ENCODE measurements at places on chromosomes 4 and X.

- DNase-seq, result no peak
Measured at GRCh38 chr4:105963461-105964400, 68.5 kb downstream of the NPNT start.

- DNase-seq, result no peak
Measured at GRCh38 chrX:99091459-99091858, 1318.6 kb downstream of the PCDH19 start.

DNA sequence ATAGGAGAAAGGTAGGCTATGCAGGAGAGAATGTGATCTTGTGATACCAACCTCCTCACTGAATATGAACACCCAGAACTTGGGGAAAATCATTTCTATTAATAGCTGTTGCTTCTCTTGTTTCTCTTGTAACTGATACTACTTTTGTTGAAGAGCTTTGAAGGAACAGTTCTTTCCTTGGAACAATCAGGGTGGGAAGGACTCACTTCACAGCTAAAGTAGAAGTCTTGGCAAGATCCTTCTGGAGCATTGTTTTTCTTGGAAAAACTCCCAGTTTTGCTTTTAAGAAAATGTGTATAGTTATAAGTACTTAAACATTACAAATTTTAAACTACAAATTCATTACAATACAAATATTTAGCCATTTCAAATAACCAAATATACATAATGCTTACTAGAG, 19.1 kb upstream of the XK start:
- peak; percentile 4 for DNase-seq

- DNase-seq, result no peak
Measured at GRCh38 chrX:148938348-148938747, 437.9 kb downstream of the AFF2 start.

DNA sequence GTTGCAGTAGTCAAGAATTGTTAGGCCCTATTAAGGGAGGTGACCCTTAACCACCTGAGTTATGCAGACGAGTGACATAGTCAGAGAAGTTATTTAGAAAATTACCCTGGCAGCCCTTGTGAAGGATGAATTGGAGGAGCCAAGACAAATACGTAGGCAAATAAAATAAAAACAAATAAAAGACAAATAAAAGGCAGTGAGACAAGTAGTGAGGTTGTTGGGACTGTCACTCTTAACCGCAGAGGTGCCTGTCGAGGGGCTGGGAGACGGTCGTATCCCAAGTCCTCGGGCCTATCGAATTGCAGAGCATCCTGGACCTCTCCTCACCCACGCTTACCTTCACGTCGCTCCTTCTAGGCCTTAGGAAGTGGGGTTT, 58.0 kb upstream of the ZC4H2 start:
- DNase-seq, result no peak

DNA sequence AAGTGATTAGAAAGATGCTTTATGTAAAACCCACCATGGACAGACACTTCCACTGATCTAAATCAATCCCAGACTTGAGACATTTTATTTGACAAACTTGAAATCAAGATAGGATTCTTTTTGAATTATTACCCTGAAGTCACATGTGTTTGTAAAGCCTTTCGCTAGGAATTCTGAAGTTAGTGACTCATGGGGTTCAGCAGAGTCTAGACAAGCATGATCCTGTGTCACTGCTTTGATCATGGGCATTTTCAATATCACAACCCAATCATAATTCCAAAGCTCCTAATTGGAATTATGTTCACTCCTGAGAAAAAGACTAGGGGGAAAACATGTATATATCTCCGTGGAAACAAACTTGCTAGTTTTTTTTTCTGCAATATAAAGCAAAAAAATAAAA, 67.5 kb upstream of the BMP3 start:
- peak; percentile 22 for DNase-seq

DNA sequence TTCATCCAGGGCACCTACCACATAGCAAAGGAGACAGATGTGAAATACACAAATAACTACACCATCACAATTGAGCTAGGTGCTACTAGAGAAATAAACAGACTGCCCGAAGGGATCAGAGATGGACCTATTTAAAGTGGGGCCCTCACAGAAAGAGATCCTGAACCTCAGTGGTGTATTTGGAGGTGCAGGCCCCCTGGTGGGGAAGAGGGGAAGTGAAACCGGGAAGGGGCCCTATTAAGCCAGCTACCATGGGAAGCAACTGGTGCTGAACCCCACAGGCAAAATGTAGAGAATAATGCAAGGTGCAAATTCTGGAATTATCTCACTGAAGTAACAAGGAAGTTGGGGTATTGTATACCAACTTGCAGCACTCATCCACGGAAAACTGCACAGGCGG, 78.6 kb upstream of the FAM9A start:
- peak; percentile 26 for DNase-seq

DNA sequence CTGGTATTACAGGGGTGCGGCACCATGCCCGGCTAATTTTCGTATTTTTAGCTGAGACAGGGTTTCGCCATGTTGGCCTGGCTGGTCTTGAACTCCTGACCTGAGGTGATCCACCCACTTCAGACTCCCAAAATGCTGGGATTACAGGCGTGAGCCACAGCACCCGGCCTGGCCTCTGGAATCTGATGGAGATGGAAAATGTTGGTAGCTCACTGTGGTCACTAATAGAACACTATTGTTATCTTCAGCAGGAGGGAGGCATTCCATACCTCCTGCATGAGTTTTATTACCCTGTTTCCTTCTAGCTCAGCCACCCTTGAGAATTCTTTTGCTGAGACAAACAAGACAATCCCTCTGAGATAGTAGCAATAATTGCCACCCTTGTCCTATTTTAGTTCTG, 105.0 kb downstream of the SHROOM3 start:
- no peak for DNase-seq

GRCh38 chr4:144715230-144715629, 69.3 kb downstream of the HHIP start:
- DNase-seq, result no peak

GRCh38 chr4:138702190-138702824, 313.3 kb upstream of the NOCT start:
- no peak for DNase-seq

- peak; percentile 5 for DNase-seq
Measured at GRCh38 chrX:43269201-43269600, 386.9 kb upstream of the MAOA start.

DNA sequence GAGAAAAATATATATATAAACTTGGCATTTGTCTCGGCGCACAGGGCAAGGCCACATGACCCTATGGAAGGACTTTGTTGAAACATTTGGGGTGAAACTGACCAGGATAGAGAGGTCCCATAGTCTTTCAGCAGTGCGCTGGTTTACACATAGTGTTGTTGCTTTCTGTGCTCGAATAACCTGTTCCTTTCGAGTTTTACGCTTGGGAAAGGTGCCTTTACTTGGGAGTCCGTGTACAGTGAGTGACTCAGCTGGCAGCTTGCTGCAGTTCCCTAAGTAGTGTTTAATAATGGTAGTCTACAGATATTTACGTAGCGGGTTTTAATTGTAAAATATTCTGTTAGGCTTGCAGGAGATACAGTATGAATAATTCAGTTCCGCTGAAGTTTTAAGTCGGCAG, 578 bp downstream of the APOOL start:
- DNase-seq, result peak; percentile 40

DNA sequence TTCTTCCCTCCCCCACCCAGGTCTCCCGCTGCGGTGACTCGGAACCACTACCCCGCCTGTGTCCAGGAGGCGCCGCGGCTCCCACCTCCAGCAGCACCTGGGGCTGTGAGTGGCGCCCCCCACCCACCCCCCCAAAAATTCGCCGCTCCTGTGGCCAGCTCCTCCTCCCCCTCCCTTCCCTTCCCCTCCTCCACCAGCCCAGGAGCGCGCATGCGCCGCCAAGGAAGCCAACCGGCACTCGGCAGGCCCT, 278 bp downstream of the CLOCK start:
- no peak for DNase-seq

DNA sequence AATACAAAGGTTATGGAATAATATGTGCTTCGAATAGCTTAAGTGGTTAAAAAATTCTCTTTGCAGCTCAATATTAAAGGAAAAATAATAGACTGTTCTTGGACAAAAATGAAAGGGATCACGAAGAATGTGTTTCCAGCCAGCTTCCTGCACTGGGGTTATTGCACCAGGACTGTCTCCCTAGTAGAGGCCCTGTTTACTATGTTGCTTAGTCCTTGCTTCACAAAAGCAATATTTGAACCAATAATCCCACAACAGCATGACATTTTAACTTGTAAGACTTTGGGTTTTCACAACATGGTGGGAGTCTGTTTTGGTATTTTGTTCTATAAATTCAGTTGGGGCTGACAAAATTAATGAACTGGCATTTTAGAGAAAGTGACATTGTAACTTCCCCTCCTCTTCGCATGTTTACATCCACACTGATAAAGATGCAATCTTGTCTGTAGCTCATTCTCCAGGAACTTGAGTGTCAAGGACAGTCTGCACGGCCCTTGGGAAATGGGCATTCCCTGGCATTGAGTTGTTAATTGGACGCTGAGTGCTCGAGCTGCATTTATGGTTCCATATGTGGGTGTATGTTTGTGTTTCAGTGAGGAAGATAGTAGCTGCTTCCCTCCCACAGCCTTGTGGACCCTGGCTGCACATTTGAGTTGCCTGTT, 39.0 kb downstream of the SHROOM2 start:
- no peak for DNase-seq

- no peak for DNase-seq
Measured at GRCh38 chr4:187767158-187767557, 228.4 kb upstream of the ZFP42 start.

DNA sequence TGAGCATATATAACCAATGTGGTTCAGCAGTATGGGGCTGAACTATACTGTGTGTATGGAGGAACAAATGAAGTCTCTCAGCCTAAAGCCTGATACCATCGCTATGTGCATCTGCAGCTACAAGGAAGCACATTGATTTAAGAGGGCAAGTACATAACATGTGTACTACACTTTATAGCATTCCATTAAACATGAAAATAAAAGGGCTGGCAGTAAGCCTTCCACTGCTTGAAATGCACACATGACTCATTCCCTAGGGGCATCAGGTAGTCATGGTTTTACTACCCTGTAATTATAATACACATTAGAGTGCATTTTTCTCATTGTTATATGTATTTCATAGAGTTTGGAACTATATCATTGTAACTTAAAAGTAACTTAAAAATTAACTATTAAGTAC, 51.2 kb downstream of the SMARCA1 start:
- peak; percentile 61 for DNase-seq

DNA sequence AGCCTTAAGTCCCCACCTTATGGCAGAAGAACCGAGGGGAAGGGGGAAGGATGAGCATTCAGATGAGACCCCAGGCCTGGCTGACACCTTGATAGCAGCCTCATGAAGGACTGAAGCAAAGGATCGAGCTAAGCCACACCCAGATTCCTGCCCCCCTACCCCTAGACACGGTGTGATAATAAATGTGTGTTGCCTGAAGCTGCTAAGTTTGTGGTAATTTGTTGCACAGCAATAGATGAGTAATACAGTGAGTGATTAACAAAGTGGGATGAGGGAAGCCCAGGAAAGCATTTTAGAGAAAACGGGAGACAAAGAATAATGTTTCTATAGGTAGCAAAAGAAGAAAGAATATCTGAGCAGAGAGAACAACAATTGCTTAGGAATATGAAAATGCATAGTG, 404.2 kb downstream of the MID1IP1 start:
- DNase-seq, result no peak

DNA sequence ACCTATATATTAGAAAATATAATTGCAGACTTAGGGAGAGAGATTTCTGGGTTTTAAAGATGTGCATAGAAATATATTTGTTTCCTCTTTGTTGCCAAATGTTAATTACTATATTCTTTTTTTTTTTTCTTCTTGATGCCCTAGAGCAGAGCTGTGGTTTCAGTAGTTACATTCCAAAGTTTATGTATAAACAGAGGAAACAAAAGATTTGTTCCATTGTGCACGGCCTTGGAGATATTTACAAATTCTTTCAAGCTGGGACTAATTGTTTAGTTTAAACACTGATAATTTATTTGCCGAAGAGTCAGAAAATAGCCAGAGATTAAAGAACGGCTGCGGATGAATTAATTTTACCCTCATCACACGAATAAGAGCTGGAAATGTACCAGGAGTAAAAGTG, 85.1 kb downstream of the USP46 start:
- no peak for DNase-seq

DNA sequence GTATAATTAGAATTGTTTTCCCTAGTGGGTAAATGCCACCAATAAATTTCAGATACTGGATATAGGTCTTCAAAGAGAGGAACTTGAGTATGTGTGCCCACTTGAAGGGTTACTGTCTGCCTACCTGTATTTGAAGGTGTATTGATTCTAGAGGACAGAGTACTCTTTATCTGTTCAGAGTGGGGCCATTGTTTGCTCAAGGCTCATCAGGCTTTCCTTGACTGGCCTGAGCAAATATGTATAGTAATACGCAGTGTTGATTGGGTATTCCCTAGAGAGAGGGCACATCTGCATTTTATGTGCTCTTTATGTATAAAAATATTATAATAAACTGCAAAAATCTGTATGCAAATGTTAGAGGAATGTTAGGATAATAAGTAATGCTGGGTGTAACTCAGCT, 23.7 kb downstream of the RP2 start:
- no peak for DNase-seq

- peak; percentile 61 for DNase-seq
Measured at GRCh38 chr4:182938205-182938645, 21.0 kb upstream of the DCTD start.

DNA sequence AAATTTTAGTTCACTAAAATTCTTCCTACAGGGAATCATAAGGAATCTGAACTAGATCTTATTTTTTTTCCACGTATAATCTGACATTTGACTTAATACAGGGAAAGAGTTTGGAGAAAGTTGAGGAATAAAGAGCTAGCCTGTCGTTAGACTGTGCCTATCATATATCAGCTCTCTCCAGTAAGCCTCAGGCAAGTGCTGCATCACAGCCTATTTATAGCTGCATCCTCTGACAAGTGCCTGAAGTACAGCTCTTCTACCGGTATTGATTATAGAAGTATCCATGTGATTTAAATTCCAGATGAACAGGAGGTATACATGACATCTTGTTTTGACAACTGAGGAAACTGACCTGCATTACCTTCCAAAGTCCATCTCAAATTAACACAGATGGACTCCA, 248.9 kb downstream of the TLL1 start:
- no peak for DNase-seq

GRCh38 chr4:141247430-141247780, 26.7 kb downstream of the ZNF330 start:
- peak; percentile 37 for DNase-seq

- no peak for DNase-seq
Measured at GRCh38 chrX:54044877-54045338, 635 bp upstream of the PHF8 start.

GRCh38 chr4:52619591-52619931, 39.5 kb downstream of the USP46 start:
- DNase-seq, result no peak

DNA sequence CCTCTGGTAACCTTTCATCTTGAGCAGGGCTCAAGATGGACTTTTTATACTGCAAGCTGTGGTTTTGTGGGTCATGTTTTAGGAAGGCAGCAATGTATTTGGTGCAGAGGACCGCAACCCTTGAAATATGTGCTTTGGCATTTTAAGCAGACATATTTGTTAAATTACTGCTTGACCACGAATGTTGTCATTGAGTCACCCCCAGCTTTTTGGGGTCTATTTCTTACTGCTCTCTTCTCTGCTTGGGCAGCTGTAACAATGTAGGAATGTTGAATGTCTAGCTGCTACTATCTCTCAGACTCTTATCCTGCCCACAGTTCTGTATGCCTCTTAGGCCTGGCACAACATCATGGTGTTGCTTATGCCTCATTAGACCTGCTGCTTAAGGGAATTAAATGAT, 6.0 kb downstream of the RBPJ start:
- DNase-seq, result peak; percentile 92

- no peak for DNase-seq
Measured at GRCh38 chr4:33064238-33064637, 2344.1 kb downstream of the PCDH7 start.

Measured in fibroblast of mammary gland (primary cell).